ENCODE measurements at places on chromosomes 13 and 19. TPM values are rescaled to one million over a fixed set of nuclear protein-coding genes. Genes with fewer than 3 reads are reported as not detected.

DNA sequence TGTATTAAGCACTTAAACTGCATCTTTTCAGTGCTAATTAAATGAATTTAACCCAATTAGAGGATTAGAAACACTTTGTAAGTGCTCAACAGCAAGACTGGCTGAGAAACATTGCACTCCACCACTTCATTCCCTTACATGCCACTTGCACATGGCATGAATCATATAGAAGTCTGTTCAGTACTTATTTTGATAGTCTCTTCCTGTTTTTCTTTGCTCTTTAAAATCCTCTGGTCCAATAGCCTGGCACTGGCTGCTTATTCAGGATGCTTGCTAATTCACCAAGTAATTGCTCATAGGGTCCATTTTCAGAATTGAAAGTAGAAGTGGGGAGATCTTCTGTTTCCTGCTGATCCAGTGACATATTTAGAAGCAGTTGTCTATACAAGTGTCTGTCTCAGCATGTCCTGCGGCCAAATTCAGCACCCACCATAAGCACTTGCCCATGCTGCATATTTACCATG is 900.1 kb downstream of the PCDH9 start:
- DNase-seq: no peak

DNA sequence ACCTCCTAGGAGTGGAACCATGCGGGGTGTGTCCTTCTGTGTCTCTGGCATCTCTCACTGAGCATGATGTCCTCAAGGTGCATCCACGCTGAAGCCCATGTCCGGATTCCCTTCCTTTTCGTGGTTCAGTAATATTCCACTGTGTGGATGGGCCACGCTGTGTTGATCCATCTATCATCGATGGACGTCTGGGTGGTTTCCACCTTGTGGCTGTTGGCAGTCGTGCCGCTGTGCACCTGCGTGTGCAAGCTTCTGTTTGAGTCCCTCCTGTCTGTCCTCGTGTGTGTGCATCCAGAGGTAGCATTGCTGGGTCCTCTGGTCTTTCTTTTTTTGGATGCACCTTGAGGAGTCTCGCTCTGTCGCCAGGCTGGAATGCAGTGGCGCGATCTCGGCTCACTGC is 11.2 kb upstream of the GNA15 start:
- no peak for DNase-seq

- no peak for DNase-seq
These were observed 11.1 kb downstream of the ATP4B start for GRCh38 chr13:113646921-113647340.

- peak; percentile 76 for DNase-seq
These were observed 6.3 kb downstream of the ERICH4 start for GRCh38 chr19:41449079-41449864.

- DNase-seq: no peak
These were observed 19.7 kb downstream of the KLHL26 start for GRCh38 chr19:18656337-18657086.

DNA sequence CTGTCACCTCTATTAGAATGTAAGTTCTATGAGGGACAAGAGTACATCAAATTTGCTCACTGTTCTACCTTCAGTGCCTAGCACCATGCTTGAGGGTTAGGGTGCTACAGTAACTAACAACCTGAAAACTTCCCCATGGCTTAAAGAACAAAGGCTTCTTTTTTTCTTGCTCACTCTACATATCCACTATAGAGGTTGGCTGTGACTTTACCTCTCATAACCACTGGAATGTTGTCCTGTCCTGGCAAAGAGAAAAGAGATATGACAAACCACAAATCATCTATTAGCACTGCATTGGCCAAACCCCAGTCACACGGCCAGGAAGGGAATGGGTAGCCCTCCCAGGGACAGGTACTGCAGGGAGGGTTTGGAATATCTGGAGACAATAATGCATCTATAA is 23.2 kb upstream of the ACOD1 start:
- no peak for DNase-seq

DNA sequence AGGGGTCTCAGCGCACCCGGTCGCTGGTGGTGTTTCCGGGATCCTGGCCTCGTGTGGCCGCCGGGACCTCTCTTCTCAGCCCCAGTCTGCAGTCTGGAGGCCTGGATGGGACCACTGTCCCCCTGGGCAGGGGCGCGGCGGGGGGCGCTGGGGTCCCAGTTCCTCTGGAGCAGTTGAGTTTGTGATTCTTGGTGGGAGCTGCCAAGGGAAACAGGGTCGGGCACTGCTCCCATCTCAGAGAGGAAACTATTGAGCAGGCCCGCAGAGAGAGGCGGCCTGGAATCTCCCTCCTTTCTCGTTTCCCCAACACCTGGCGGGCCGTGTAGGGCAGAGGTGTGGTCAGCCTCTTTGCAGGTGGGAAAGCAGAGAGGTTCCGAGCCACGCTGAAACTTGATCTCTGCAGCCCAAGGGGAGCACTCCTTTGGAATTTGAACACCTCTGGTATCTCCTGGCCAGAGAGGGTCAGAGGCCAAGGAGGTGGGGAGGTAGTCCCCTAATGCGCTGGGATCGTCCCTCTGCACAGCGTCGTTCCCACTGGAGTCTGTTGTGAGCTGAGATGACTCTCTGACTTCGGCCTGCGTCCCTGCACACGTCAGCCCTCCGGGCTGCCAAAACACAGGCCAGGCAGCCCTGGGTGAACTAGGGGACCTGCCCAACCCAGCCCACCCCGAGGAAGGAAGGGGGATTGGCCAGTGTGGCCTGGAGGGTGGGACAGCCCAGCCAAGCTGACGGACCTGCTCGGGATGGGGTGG is 741 bp downstream of the PLEKHF1 start:
- no peak for DNase-seq

- no peak for DNase-seq
These were observed 29.2 kb upstream of the OR1M1 start for GRCh38 chr19:9057505-9058258.

- DNase-seq: no peak
These were observed 171.9 kb downstream of the FOXO1 start for GRCh38 chr13:40494513-40494912.

DNA sequence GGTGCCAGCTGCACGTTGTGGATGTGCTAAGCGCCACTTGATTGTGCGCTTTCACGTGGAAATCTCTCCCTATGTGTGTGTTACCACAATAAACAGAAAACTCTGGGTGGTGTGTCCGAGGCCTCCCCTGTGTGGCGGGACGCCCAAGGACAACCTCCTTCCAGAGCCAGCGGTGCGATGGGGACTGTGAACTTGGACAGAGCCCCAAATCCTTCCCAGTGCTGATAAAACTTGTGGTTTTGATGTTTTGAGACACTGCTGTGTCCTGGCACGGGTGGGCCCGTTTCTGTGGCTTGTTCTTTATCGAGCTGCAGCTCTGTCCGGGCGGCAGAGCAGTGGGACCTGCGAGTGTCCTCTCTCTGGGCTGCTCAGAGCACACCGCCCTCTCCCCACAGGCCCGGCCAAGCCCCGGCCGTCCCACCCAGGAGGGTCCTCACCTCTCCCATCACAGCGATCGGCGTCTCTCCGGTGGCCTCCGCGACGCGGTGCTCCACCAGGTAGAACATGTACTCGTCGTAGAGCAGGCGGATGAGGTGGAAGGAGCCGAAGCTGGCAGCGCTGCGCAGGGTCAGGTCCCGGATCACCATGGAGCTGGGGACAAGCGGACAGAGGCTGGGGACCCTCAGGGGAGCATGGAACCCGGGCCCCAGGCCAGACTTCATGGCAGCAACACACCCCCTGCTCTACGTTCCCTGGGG is 18.8 kb upstream of the RANBP3 start:
- DNase-seq: no peak

GRCh38 chr13:112444416-112445399 is 68.6 kb downstream of the SPACA7 start:
- DNase-seq: no peak

DNA sequence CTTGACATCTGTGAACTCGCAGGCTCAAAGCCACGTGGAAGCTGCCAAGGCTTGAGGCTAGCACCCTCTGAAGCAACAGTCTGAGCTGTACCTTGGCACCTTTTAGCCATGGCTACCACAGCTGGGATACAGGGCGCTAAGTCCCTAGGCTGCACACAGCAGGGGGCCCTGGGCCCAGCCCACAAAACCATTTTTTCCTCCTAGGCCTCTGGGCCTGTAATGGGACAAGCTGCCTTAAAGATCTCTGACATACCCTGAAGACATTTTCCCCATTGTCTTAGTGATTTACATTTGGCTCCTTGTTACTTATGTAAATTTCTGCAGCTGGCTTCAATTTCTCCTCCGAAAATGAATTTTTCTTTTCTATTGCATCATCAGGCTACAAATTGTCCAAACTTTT is 455.9 kb downstream of the TDRD3 start:
- no peak for DNase-seq

- no peak for DNase-seq
These were observed 87.1 kb downstream of the TEX29 start for GRCh38 chr13:111407381-111408131.

DNA sequence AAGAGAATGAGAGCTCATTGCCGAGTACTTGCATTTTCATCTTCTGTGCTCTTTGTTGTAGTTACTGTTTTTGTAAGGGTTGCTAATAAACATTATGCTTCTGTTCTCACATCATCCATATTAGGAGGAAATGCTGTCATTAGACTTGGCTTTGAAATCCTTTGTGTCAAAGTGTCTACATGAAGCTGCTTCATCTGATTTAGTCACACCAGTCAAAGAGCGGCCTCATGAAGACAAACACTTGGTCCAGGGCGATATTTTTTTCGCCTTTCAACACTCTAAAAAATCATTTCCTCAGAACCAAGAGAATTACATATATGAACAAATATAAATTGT is 105.0 kb downstream of the SPRY2 start:
- no peak for DNase-seq

- no peak for DNase-seq
These were observed 26.0 kb downstream of the DHX34 start for GRCh38 chr19:47374876-47375693.

The CAB39L gene
- total RNA-seq: 42.4 TPM

The KCNK6 gene
- total RNA-seq: 1.4 TPM

The RXFP2 gene
- not detected for total RNA-seq

The RUVBL2 gene
- total RNA-seq: 426 TPM

The ZNF420 gene
- total RNA-seq: 19.3 TPM

The FXYD7 gene
- total RNA-seq: not detected

The NALCN gene
- total RNA-seq: not detected

The FAM216B gene
- not detected for total RNA-seq

The ZNF780A gene
- total RNA-seq: 9.7 TPM

All from G401 (cell line).